Esophagus muscularis mucosa (tissue), 4 donors: ENCODE measurements at places on chromosomes 13 and 19. TPM values are rescaled to one million over a fixed set of nuclear protein-coding genes. Genes with fewer than 3 reads are reported as not detected.

The WDR88 gene
- not detected for total RNA-seq

- no peak for DNase-seq
Observed at GRCh38 chr13:73466561-73466960, 407.8 kb downstream of the KLF5 start.

DNA sequence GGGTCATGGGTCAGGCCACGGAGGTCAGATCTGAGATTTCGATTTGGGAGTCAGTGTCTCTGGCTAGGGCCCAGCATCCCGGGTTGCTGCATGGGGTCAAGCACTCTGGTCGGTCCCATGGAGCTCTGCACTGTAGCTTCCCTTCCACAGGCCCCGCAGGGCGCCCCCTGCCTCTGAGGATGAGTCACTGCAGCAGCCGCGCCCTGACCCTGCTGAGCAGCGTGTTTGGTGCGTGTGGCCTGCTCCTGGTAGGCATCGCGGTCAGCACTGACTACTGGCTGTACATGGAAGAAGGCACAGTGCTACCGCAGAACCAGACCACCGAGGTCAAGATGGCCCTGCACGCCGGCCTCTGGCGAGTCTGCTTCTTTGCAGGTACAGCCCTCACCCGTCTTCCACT lies 3.6 kb downstream of the CACNG7 start:
- DNase-seq: no peak

The CRX gene
- not detected for total RNA-seq

The CLDN10 gene
- not detected for total RNA-seq

DNA sequence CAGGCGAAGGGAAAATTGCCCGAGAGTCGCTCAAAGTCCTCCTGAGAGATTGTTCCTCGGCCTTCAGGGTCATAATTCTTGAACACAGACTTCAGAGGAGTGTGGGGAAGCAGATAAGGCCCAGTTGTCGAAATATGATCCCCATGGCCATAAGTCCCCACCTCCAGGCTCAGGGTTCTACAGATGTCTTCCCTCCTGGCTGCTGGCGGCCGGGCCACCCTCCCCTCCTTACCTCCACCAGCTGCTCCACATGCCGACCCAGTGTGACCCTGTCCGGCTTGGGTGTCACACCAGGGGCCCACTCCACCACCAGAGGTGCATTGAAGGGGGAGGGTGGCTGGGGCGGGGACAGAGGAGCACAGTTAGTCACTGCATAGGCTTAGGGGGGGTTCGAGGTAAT lies 10.1 kb downstream of the FAM98C start:
- no peak for DNase-seq

DNA sequence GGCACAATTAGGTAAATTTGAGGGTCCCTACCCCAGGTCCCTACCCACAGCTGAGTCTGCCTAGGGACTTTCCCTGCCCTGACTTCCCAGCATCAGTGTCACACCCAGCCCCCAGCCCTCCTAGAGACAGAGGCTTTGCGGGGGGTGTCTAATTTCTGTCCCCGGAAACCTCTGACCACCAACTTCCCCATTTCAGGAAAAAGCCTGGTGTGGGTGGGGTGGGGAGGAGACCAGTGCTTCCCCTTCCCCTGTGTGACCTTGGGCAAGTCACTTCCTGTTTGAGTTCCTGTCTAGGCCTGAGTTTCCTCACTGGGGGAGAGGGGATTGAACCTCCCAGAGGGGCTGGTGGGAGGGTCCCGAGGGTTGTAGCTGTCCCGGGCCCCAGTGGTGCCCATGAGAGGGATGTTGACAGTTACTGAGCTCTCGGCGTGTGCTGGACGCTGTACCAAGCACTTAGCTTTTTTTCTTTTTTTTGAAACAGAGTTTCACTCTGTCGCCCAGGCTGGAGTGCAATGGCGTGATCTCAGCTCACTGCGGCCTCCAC lies 7.9 kb downstream of the VASP start:
- no peak for DNase-seq

GRCh38 chr19:3695986-3696659 lies 4.1 kb downstream of the PIP5K1C start:
- no peak for DNase-seq
